ENCODE measurements at places on chromosomes 11 and 22.

DNA sequence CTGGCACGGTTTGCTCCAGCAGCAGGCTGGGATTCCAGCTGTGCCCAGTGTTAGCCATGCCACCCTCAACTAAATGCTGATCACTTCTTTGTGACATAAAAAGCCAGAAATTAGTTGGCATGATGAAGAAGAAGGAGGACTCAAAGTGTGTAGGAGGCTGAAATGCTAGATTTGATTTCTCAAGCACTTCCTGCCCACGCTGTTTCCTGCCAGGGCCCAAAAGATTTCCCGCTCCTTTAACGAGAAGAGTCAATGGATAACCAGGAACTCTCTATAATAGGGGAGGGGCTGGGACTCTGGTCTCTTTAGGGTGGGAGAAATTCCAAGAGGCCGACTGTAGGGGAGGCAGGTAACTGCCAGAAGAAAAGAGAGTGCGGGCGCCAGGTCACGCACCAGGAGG lies 26.4 kb downstream of the APOL3 start:
- no peak for DNase-seq

DNA sequence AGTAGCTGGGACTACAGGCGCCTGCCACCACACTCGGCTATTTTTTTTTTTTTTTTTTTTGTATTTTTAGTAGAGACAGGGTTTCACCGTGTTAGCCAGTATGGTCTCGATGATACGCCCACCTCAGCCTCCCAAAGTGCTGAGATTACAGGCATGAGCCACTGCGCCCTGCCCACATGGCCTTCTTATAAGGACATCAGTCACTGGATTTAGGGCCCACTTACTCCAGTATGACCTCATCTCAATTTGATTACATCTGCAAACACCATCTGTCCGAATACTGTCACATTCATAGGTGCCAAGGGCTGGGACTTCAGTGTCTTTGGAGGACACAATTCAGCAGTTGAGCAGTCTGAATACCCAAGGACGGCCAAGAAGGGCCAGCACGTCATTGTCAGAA lies 8.2 kb upstream of the PRR5 start:
- no peak for DNase-seq

DNA sequence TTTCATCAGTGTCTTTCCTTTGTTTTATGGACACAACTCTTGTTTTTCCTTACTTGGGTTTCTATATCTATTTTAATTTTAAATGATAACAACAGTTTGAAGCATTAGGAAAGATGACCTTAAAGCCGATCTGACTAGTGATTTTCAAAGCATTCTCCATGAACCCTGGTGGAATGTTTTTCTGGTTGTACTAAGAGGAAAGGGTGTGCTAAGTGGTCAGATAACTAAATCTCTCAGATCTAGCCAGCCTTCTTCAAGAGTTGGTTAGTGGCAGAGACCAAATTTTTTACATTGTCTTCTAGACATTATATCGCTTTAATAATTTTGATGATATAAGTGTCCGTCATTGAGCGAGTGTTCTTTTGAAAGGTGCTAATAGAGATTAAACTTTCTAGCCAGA lies 134.4 kb downstream of the METTL15 start:
- DNase-seq: no peak

GRCh38 chr11:83156996-83157593 lies at the start of gene PCF11:
TSS of gene PCF11 (plus strand) at chr11:83157131. CDS start at chr11:83157440, 309 bp downstream.
- no peak for DNase-seq

DNA sequence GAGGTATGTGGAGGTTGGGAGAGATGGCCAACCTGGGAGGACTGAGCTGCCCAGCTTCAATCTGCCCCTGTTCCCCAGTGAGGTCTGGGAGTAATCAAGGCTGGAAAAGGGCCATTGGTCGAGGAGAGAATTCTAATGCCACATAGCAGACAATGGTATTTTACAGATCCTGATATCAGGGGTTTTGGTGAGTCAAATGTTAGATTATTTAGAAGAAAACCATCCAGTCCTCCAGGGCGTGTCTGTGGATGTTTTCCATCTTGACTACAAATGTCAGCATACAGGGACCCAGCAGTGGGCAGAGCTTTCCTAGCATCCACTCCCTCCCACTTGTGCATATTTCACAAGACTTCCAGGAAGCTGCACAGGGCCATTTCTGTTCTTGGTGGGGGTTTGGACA lies 107.9 kb downstream of the SCN3B start:
- DNase-seq: no peak

DNA sequence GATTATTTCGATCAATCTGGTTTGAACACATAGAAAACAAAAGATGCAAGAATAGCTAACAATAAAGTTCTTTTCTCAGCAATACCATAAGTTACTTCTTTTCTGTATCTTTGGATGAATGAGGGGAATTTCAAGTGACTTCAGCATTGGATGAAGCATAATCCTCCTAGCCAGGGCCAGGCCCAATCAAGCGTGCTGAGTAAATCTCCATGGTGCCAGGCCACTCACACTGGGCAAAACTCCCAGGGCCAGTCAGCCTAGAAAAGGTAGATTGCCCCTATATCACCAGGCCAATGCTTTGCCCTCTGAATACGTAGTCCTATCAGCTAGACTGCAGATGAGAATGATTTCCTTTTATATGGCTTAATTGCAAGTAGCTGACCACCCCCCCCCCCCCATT lies 6.0 kb downstream of the CNTF start:
- DNase-seq: no peak

GRCh38 chr11:69546735-69547370 lies 65.4 kb downstream of the LINC01488 start:
- no peak for DNase-seq
